ENCODE measurements at places on chromosomes 7 and 10.

DNA sequence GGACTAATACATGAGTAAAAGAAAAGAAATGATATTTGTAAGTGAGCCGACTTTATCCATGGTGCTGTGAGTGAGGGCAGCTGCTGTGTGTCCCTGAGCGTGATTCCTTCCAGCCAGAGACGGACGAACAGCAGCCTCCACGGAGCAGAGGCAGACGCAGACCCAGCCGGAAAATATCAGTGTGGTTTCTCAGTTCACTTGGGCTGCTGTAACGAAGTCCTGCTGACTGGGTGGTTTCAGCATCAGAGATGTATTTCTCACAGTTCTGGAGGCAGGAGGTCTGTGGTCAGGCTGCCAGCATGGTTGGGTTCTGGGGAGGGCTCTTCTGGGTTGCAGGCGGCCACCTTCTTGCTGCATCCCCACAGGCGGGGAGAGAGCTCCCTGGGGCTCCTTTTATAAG, 375.6 kb downstream of the GLRX3 start:
- no peak for DNase-seq

GRCh38 chr10:79170226-79170752, 101.5 kb downstream of the ZMIZ1 start:
- no peak for DNase-seq

- no peak for DNase-seq
These were observed 40.9 kb downstream of the NSUN6 start for GRCh38 chr10:18610517-18610916.

GRCh38 chr7:99668541-99668940, 11.3 kb downstream of the CYP3A5 start:
- no peak for DNase-seq

DNA sequence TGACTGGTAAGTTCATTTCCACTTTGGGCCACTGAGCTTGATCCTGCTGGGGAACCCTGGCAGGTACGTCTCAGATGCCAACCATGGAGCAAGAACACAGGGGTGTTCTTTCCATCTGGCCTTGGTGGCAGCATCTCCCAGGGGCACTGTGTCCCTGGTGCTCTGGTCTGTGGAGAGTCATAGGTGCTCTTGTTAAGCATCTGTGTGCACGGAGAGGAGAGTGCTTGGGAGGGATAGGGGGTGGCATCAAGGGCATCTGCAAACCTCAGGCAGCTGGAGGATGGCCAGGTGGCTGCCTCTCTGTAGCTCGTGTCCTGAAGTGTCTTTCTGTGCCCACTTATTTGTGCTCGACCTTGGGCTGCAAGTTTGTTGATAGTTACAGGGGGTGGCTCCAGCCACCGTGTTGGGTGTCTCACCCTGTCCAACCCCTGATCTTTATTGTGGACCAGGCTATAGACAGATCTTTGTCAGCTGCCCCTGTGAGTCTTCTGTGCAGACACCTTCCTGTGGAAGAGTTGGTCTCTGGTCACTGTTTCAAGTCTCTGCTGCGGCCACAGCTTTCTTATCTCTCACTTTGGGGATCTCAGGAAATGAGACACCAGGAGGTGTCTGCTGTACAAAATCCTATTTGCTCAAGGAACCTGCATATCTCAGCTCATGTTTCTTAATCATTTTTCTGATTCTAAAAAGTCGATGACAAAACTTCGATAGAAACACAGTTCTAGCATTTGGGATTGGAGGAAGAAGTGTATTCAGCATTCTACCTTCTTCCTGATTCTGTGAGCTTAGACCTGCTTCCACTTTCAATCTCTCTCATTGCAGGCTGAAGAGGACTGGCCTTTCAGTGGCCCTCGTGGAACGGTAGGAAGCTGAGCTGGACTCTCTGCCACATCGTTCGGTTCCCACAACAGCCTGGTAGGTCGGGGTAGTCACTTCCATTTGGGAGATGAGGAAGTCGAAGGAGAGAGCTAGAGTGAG, 17.2 kb upstream of the GIMAP8 start:
- no peak for DNase-seq

DNA sequence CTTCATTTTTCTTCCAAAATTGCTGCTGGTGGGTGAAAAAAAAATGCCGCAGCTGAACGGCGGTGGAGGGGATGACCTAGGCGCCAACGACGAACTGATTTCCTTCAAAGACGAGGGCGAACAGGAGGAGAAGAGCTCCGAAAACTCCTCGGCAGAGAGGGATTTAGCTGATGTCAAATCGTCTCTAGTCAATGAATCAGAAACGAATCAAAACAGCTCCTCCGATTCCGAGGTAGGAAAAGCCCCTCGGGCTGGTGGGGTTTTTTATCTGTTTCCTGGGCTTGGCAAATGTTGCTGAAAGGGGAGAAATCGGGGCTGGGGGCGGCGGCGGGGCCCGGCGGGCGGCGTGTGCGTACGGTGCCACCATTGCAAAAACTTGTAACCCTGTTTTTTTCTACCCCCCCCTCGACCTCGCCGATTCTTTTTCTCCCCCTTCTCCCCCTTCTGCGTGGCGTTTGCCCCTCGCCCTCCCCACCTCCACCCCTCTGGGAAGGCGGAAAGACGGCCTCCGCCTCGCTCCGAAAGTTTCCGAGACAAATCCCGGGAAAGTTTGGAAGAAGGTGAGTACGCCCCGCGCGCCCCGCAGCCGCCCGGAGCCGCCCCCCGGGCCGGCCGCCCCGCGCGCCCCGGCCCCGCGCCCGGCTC, 789 bp downstream of the TCF7L2 start:
- DNase-seq: no peak

- DNase-seq: no peak
These were observed 489.8 kb downstream of the NEBL start for GRCh38 chr10:20407357-20407756.

DNA sequence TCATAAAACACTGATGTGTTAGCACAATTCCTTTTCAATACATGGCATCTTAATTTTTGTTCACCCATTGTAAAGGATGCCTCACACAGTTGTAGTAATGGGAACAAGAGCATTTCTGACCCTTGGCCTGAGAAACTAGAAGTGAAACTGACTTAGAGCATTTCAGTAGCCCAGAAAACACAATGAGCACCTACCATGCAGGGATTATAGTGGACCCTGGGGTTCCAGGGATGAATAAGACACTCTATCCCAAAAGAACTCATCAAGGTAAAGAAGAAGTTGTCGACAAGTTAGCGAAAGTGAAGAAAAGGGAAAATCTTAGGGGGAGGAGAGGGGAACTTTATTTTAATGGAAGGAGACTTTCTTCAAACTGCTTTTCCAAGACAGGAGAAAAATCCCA, 125.6 kb downstream of the NT5C2 start:
- no peak for DNase-seq

DNA sequence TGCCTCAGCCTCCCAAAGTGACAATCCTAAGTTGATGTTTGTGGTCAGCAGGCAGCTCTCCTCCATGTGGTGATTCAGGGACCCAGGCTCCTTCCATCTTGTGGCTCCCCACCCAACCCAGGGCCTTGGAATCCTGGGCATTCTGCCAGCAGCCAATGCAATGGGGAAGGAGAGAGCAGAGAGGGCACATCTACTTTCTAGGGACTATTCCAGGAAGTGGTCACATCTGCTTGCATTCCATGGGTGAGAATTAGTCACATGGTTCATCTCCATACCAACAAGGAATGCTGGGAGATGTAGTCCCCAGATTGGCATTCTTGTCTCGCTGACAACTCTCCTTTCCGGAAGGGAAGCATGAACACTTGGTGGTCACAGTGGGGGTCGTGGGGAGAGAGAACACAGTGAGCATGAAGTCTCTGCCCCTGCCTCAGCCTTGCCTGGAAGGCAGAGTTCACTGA, 9.9 kb upstream of the SRRM3 start:
- DNase-seq: no peak

- DNase-seq: no peak
These were observed 3.1 kb upstream of the SLC18A3 start for GRCh38 chr10:49606981-49607535.

- no peak for DNase-seq
These were observed 6.0 kb upstream of the MNX1 start for GRCh38 chr7:157016352-157017041.

GRCh38 chr7:155986497-155987160, 174.4 kb upstream of the SHH start:
- no peak for DNase-seq

DNA sequence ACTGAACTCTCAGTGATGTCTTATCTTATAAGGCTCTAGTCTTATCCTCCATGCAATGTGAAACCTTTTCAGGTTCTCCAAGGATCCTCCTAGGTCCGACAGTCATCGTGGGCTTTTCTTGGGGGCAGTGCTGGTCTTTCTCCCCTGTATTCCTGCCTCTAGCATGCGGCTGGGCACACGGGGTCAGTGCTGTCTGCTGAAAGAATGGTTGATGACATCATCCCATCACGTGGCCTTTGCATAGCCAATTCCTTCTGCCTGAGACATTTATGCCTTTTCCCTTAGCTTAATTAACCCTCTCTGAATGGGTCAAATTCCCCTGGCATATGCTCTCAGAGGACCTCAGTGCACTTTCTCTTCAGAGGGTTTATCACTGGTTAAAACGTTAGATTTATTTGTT, 27.0 kb upstream of the KCNK18 start:
- no peak for DNase-seq

GRCh38 chr10:107826171-107826570, 661.7 kb upstream of the SORCS1 start:
- DNase-seq: no peak

DNA sequence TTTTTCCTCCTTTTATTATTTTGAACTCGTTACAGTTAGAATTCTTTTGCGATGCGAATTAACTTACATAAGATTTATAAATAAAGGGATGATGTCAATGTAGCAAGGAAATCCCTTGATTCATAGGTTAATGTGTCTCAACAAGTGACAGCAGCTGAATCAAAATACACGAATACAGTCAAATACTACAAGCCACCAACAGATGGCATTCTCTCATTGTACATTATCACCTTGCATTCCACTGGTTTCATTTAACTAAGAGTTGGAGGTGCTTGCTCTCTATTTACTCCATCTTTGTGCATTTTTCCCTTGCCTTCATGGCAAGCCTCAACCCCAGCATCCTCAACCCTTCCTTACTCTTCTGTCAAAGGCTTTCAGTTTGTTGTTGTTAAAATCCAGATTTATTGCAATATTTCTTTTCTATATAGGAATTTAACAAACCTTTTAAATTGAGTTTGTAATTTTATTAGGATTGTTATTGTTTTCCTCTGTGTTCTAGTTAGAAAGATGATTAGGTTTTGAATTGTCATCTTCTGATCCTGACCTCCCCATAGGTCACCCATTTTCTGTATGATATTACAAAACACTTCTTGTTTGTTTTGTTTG, 78.3 kb downstream of the SLC25A40 start:
- DNase-seq: no peak

GRCh38 chr7:43117095-43117494, 4.6 kb downstream of the HECW1 start:
- no peak for DNase-seq

Data from activated CD8-positive, alpha-beta memory T cell treated with anti-CD3 and anti-CD28 coated beads for 1 hour (primary cell).